ENCODE measurements at places on chromosomes 4 and X. TPM values are rescaled to one million over a fixed set of nuclear protein-coding genes. Genes with fewer than 3 reads are reported as not detected.
A peak's percentile ranks its signal among the peaks of the same experiment; 100 is the strongest.

Gene PRR32
- polyA plus RNA-seq = 0.07 TPM

DNA sequence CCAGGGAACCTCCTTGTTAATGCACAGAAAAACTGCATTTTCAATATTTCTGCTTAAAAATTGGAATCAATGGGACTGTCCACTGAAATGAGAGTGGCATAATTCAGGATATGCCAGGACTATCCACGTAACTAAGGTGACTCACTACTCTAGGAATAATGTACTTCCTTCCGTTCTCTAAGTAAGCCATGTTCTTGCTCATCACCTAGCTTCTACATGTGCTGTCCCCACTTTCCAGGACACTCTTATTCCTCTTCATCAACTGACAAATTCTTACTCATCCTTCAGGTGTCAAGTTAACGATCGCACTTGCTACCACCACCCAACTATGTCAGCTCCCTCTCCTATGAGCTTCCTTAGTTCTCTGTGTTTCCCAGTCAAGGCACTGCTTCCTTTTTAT is 342.8 kb upstream of the F9 start:
- no peak overlapping the region for H3K4me3 ChIP-seq
- H3K27ac ChIP-seq = no peak overlapping the region
- H3K27me3 ChIP-seq = no peaks in the 10 kb centered on the region
- no peaks in the 10 kb centered on the region for H3K36me3 ChIP-seq

- H3K4me3 ChIP-seq = no peak overlapping the region
- H3K36me3 ChIP-seq = no peaks in the 10 kb centered on the region
- no peaks in the 10 kb centered on the region for H3K4me1 ChIP-seq
- H3K27ac ChIP-seq = no peak overlapping the region
- no peak for DNase-seq
Measured at GRCh38 chrX:84441143-84441542, 61.1 kb downstream of the HDX start.

- H3K27ac ChIP-seq = no peak overlapping the region
- no peak overlapping the region for H3K4me3 ChIP-seq
- no peaks in the 10 kb centered on the region for H3K27me3 ChIP-seq
- no peaks in the 10 kb centered on the region for H3K36me3 ChIP-seq
- H3K4me1 ChIP-seq = no peaks in the 10 kb centered on the region
- no peak for DNase-seq
Measured at GRCh38 chrX:19512961-19513360, 2.3 kb downstream of the MAP3K15 start.

DNA sequence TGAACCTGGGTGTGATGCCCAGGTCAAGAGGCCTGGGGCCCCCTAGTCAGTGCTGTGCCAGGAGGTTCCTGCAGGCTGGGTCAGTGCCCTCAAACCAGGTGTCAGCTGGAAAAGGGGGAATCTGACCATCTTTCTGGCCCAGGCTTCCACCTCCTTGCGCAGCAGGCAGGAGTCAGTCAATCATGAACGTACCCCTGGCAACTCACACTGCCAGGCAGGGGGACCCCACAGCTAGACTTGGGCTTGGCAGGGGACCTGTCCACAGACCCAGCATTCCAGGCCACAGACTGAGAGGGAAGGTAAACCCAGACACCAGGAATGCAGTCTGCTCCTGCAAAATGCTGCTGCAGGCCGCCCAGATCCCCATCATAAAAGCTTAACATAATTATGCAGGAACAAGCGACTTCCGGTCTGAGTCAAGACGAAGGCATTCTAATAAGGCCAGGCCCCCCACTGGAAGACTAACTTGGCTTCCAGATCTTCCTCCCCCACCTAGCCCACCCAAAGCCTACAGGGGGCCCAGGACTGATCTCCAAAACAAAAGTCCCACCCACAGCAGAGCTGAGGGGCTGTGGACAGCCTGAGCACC is 156.3 kb downstream of the BCOR start:
- H3K27me3 ChIP-seq = no peaks in the 10 kb centered on the region
- no peak for DNase-seq
- H3K27ac ChIP-seq = no peak overlapping the region
- peaks cover 6% of the 10 kb centered on the region for H3K4me1 ChIP-seq

- H3K27ac ChIP-seq = no peak overlapping the region
- DNase-seq = no peak
- H3K36me3 ChIP-seq = no peaks in the 10 kb centered on the region
- H3K27me3 ChIP-seq = no peaks in the 10 kb centered on the region
- no peak overlapping the region for H3K4me3 ChIP-seq
- H3K4me1 ChIP-seq = no peaks in the 10 kb centered on the region
Measured at GRCh38 chrX:135632353-135632752, 81.1 kb upstream of the CT45A1 start.

- no peak for DNase-seq
- no peaks in the 10 kb centered on the region for H3K27me3 ChIP-seq
- no peak overlapping the region for H3K4me3 ChIP-seq
- H3K27ac ChIP-seq = no peak overlapping the region
Measured at GRCh38 chrX:55028040-55028439, 2.7 kb downstream of the ALAS2 start.

DNA sequence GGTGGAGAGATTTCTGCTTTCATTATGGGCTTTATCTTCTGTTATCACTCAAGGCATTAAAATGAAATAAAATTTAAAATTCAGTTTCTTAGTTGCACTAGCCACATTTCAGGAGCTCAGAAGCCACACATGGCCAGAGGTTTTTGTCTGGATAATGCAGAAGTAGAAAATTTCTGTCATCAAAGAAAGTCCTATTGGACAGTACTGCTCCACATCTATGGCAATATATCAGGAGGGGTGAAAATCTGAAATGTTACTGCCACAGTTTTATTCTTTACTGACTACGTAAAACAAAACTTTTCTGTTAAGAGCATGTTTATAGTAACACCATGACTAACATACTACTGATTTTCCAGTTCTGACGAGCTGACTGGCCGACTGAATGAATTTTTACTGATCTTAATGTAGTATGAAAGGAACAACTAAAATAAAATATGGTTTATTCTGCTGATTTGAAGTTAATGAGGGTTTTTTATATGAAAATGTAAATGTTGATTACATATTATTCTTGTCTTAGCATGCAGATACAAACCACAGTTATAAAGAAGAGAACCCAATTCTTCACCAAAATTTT is 264.0 kb upstream of the HAND2 start:
- H3K4me1 ChIP-seq = no peaks in the 10 kb centered on the region
- no peak for DNase-seq
- no peak overlapping the region for H3K27ac ChIP-seq
- H3K27me3 ChIP-seq = no peaks in the 10 kb centered on the region
- H3K36me3 ChIP-seq = no peaks in the 10 kb centered on the region

- DNase-seq = no peak
- H3K36me3 ChIP-seq = no peaks in the 10 kb centered on the region
- H3K4me1 ChIP-seq = no peaks in the 10 kb centered on the region
- H3K4me3 ChIP-seq = no peak overlapping the region
- no peaks in the 10 kb centered on the region for H3K27me3 ChIP-seq
Measured at GRCh38 chr4:7612311-7612897, 177.7 kb upstream of the PSAPL1 start.

GRCh38 chr4:4859799-4860599 is 534 bp downstream of the MSX1 start:
- H3K27me3 ChIP-seq = peaks cover 98% of the 10 kb centered on the region
- peaks cover 27% of the 10 kb centered on the region for H3K4me1 ChIP-seq
- peak overlapping the region; percentile 90 for H3K27ac ChIP-seq
- DNase-seq = no peak
- H3K4me3 ChIP-seq = peak overlapping the region; percentile 64
- H3K36me3 ChIP-seq = peaks cover 8% of the 10 kb centered on the region

GRCh38 chr4:118396881-118397622 is 44.2 kb upstream of the PRSS12 start:
- H3K36me3 ChIP-seq = no peaks in the 10 kb centered on the region
- DNase-seq = no peak
- no peak overlapping the region for H3K4me3 ChIP-seq
- H3K27me3 ChIP-seq = no peaks in the 10 kb centered on the region
- no peak overlapping the region for H3K27ac ChIP-seq

Measured in heart left ventricle (tissue), 16 donors.